ENCODE measurements at places on chromosomes 2 and 18.

DNA sequence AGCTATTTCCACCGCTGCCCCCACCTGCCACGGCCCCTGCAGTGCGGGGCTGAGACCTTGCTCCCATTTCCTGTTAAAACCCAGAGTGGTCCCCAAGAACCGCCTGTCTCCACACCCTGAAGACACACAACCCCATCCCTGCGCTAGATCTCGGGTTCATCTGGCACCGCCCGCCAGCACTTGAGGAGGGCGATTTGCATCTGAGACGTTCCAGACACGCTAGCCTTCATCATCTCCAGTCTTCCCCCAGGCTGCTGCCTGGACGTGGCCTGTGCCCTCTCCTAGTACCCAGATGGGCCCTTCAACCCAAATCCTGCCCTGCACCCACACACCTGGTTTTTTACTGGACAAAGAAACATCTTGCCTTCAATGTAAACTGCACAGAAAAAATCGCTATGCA is 49.8 kb downstream of the SLC66A2 start:
- DNase-seq: no peak

DNA sequence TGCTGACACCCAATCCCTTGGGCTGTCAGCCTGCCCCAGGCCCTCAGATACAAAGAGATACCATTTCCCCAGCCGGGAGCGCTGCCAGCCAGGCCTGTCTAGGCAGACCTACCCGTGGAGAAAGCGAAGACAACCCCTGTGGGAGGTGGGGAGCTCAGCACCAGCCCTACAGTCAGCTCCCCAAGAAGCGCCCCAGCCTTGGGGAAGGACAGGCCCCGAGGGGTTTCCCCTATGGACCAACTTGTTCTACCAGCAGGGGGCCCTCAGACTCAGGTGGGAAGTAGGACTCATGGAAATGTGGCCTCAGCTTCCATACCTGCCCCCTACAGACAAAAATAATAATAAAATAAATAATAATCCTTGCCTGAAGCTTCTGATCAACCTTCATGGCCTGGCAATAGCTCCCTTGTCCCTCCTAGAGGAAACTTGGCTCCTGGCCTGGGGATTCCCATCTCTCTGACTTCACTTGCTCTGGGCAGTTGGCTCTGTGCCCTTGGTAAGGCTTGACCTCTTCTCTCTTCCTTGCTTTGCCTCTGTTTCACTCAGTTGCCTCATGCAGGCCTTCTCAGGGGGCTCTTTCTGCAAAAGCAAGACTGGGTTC is 7.0 kb downstream of the SLC35F6 start:
- DNase-seq: no peak

DNA sequence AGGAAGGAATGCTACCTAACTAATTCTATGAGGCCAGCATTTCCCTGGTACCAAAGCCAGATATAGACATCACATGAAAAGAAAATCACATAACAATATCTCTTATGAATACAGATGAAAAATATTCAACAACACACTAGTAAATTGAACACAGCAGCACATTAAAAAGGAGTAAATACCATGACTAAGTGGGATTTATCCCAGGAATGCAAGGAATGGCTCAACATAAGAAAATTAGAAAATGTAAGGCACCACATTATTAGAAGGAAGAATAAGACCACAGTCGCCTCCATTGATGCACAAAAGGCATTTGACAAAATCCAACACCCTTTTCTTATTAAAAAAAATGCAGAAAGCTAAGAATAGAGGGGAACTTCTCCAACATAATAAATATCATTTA is 133.9 kb downstream of the TTC32 start:
- no peak for DNase-seq

- no peak for DNase-seq
These were observed 42.0 kb downstream of the NEURL3 start for GRCh38 chr2:96463119-96463518.

DNA sequence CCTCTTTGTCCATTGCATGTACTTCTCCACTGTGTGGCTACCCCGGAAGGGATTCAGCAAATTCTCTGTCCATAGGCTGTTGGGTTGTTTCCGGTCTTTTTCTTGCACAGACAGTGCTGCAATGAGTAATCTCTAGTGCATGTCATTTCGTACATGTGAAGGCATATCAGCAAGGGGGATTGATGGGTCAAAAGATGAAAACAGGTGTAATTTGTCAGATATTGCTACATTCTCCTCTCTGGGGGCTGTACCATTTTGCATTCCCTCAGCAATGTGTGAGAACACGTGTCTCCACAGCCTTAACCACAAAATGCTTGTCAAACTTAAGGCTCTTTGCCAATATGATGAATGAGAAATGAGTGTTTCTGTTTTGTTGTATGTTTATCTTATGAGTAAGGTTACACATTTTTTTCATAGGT is 60.5 kb downstream of the KLHL29 start:
- no peak for DNase-seq

GRCh38 chr18:74382481-74383017 is 66.9 kb downstream of the C18orf63 start:
- DNase-seq: no peak

GRCh38 chr2:79994161-79994560 is 310.4 kb downstream of the LRRTM1 start:
- no peak for DNase-seq

GRCh38 chr2:233799087-233799665 is 21.0 kb downstream of the MROH2A start:
- DNase-seq: peak; percentile 7

GRCh38 chr2:218856167-218856895 is 3.3 kb upstream of the WNT6 start:
- DNase-seq: no peak

- DNase-seq: no peak
These were observed 91.8 kb upstream of the KLF7 start for GRCh38 chr2:207257251-207258250.

DNA sequence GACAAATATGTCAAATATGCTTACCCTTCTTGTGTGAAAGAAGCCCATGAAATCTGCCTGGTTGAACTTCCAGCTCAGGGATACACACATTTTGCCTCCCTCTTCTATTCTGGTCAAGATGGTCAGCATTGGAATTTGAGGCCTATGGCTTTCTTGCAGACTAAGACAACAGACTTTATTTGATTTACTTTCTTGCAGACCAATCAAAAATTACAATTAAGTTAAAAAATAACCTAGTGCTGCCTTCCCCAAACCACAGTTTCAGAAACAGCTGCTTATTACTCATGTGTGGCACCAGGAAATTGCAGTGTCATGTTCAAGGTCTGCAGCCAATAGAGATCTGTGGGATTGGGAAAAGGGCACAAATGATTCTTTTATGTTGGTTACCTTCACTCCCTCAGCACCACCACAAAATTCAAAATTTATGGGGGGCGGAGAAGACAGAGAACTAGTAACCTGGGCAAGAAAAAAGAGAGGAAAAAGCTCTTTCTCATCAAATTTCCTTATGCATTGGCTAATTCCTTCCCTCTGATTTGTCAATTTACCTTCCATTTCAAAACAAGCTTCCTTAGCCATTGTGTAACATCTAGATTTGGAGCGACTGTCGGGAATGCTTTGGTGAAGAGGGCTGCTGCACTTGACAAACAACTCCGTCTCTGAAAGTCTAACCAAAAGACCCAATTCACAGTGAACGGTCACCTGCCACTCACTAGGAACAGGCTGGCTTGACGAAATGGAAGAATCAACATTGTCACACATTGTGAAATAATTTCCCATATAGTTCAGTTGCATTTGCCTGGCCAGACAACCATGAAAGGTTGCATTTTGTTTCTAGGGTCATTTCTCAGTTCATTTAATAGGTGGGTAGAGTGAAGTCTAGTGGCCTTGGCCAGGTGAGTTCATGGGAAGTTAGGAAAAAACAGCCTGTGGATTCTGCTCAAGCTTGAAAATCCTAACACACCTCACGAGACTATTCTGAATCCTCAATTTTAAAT is 100.4 kb upstream of the FZD5 start:
- no peak for DNase-seq

- DNase-seq: no peak
These were observed 7.3 kb downstream of the INSIG2 start for GRCh38 chr2:118095610-118096009.

GRCh38 chr2:54382601-54383000 is 73.5 kb upstream of the SPTBN1 start:
- DNase-seq: no peak

- no peak for DNase-seq
These were observed 203.5 kb upstream of the UBE2E3 start for GRCh38 chr2:180776921-180777320.

DNA sequence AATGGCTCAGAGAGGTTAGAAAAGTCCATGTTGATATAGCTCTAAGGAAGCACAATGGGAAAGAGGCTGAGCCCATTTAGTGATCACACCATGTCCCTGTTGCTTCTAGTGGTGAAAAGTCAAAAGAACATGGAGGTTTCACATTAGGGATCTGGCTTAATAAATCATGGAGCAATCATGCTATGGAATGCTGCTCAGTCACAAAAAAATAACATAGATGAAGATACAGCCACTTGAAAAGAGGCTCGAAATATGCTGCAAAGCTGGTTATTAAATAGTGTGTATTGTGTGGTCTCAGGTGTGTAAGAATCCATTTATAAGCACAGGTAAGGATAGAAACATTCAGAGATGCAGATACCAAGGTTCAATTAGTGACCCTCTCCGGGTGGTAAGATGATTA is 63.6 kb upstream of the CPO start:
- DNase-seq: no peak

- no peak for DNase-seq
These were observed 29.1 kb upstream of the RPE start for GRCh38 chr2:209973328-209973727.

Data from activated CD4-positive, alpha-beta memory T cell treated with anti-CD3 and anti-CD28 coated beads, Interleukin-2, amount 10 ng/mL, durations not matched to agents 7 days and 5 days (primary cell).